ENCODE measurements at places on chromosomes 3 and 15. TPM values are rescaled to one million over a fixed set of nuclear protein-coding genes. Genes with fewer than 3 reads are reported as not detected.

SLC28A1 gene
- not detected for total RNA-seq

CNTN6 gene
- total RNA-seq = not detected

UPK1B gene
- 0.56 TPM for total RNA-seq

QARS1 gene
- 292 TPM for total RNA-seq

KBTBD13 gene
- not detected for total RNA-seq

OIP5 gene
- 9.2 TPM for total RNA-seq

TEX55 gene
- not detected for total RNA-seq

HRG gene
- not detected for total RNA-seq

P2RY1 gene
- 0.11 TPM for total RNA-seq

ANO10 gene
- 10.6 TPM for total RNA-seq

SCAP gene
- total RNA-seq = 44.0 TPM

GP5 gene
- 1.4 TPM for total RNA-seq

OCA2 gene
- total RNA-seq = not detected

DNA sequence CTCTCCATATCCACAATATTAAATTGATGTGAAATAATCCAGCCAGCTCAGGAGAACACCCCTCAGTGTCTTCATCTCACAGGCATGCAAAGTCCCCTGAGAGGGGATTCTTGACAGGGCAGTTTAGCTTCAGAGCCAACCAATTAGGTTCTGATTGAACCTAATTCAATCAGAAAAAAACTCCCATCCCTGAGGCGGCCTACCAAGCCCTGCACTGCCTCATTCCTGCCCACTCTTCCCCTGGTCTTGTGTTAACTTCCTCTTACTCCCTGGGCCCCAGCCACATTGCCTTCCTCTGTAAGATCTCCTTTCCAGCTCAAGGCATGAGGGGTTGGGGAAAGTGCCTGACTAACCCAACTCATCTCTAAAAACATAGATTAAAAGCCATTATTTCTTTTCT is 46.1 kb downstream of the FRMD4B start:
- no peak for ATAC-seq

DNA sequence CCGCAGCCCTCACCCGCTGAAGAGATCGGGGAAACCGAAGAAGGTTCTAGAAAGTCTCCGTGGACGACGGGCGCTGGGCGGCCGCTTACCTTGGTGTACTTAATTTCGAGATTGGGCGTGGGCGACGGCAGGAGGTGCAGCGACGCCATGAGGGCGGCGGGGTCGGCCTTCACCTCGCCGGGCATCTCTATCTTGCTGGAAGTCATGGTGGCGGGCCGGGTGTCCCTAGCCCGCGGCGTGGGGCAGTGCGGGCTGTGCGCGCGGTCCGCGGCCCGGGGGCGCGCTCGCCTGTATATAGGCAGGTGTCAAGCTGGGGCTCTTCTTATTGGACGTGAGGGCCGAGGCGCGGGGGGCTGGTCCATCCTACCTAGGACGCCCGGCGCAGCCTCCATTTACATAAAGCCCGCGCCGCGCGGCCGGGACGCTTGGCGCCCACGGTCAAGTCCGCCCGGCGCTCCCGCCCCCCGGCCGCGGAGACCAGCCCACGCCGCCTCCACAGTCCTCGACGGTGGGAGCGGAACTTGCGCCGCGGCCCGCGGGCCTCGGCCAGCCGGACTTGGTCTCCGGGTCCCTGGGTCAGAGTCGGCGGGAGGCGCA is at the start of gene ALDH1A2:
Gene ALDH1A2 (minus strand): TSS at position 267 of the 597 bp plus-strand sequence. CDS start 61 bp downstream, at position 206.
- ATAC-seq = no peak

DNA sequence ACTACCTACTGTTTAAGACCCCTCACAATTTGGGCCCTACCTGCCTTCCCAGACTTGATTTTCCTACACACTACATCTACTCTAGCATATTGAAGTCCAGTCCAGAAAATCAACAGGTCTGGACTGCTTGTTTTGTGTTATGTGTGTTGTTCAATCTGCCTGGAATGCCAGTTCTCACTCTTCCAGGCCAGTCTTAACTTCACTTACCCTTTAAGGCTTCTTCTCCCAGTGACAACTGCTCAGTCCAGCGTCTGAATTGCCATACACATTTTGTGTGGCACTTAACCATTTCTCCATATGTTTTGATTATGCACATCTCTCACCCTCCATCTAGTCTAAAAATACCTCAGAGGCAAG is 1.1 kb downstream of the TICRR start:
- no peak for ATAC-seq

DNA sequence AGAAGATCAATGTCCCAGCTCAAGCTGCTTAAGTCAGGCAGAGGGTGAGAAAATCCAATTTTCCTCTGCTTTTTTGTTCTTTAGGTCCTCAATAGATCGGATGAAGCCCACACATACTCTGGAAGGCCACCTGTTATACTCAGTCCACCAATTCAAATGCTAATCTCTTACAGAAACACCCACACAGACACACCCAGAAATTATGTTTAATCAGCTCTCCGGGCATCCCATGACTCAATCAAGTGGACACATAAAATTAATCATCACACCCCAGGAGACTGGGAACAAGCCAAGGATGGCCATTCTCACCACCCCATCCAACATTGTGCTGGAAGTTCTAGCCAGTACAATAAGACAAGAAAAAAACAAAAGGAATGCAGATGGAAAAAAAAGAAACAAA is 67.8 kb upstream of the SLC24A5 start:
- ATAC-seq = no peak

DNA sequence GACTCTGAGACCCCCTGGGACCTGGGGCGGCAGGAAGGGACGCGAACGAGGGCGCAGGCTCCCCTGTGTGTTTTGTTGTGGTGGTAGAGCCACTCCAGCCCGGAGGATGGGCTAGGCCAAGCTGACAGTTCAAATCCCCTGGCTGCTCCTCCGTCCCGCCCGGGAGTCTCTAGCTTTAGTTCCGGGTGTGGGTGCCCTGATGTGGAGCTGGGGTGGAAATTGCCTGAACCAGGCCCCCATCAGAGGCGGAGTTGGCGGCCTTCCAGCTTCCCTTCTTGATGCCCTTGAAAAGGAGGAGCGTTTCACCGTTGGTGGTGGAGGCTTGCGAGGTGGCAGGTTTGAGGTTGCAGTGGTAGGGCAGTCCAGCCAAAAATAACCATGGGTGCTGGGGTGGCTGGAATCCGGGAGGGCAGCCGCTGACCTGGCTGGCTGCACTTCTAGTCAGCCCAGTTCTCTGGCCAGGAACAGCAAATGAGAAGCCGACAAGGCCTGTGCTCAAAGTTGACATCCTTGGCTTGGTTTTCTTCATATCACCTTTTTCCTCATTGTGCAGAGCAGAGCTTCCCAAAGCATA is 817 bp downstream of the CLK3 start:
- ATAC-seq = no peak

GRCh38 chr15:83890587-83890986 is 236.7 kb downstream of the ADAMTSL3 start:
- no peak for ATAC-seq

DNA sequence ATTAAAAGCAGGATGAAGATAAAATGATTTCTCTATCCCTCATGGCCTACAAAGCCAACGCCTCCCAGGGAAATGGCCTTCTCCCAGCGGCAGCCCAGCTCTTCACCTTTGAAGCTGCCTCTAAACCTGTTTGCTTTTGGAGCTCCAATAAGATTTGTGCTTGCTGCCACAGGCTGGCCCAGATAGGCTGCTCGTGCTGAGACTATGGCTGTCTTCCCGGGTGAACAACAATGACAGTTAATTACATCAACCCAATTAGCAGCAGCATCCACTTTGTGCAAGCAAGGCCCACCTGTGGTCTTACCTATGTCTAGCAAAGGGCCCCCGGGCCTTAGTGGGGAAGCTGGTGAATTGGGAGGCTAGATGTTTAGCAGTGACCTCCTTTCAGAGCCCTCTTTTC is 179.6 kb downstream of the P3H2 start:
- no peak for ATAC-seq

DNA sequence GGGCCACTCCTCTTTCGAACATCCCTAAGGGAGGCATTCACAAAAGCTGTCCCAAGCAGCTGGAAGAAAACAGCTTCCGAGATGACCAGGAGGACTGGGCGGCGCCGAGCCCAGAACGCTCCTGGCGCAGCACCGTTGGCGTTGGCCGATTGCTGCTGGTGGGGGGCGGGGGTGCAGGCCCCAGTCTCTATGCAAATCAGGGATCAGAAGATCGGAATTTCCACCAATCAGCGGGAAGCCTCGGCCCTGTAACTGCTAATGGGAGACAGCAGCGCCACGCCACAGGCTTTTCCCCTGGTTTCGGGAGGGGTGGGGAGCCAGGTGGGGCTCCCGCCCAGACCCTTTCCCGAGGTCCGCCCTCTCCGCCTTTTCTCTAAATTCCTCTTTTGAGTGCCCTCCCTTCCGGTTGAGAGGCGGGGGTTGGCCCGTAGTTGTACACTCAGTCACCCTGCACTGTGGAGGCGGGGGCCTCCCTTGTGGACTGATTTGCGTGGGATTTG is 27.0 kb downstream of the HMCES start:
- ATAC-seq = peak; percentile 69

DNA sequence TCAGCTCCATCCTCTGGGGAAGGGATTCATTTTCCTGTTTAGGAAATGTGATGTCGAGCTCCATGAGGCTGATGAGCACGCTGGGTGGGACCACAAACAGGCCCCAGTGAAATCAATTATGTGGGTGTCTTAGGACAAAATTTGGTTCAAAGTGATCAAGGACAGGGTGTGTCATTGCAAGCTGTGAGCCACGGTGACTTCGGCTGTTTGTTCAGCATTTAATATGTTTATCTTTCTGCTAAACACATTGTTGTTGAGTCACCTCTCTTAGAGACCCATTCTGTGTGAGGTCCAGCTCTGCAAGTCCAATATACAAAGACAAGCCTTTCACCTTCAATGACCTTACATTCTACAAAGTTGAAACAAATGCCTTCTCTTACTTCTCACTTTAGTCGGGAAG is 41.3 kb downstream of the SSR3 start:
- ATAC-seq = no peak

- peak; percentile 28 for ATAC-seq
Observed at GRCh38 chr3:48662753-48663488, at the start of gene CELSR3. Gene CELSR3, minus strand, starts transcription at chr3:48662886. Its CDS starts 252 bp downstream, at chr3:48662634.

DNA sequence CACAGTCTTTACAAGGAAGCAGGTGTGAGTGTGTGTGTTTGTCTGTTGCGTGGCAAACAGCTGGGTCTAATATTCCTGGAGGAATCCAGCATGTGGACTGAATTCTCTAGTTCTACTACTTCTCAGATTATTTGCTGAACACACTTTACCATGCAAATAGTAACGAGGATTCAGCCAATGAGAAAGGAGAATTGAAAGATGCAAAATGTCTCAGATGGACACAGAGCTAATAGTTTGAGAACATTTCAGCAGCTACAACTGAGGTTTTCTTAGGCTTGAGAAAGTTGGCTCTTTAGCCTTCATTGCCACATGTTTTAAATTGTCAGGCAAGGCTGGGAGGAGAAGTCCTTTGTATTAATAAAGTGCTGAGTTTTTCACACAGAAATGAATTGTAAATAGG is 568.0 kb upstream of the MDFIC2 start:
- no peak for ATAC-seq

DNA sequence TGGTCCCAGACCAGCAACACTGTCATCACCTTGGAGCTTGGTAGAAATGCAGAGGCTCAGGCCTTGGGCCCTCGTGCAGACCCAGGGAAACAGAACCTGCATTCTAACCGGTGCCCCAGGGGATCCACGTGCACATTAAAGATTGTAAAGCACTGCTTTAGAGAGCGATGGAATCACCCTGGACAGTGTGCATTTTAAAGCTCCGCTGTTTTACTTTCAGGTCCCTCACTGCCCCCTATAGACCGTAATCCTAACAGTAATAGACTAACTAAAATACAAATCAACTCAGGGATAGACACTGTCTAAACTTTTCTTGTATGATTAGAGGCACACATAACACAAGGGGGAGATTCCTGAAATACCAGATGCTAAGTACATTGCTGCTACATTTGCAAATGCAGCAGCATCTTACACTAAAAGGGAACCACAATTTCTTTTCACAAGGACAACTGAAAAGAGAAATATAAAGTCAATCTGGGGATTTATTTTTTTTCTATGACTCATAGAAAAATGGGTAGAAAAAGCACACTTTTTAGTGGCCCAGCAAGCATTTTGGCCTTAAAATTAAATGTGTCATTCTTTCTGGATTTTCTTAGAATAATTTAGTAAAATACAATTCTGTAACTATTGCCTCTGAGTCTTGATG is 10.5 kb upstream of the SH3GL3 start:
- ATAC-seq = no peak

DNA sequence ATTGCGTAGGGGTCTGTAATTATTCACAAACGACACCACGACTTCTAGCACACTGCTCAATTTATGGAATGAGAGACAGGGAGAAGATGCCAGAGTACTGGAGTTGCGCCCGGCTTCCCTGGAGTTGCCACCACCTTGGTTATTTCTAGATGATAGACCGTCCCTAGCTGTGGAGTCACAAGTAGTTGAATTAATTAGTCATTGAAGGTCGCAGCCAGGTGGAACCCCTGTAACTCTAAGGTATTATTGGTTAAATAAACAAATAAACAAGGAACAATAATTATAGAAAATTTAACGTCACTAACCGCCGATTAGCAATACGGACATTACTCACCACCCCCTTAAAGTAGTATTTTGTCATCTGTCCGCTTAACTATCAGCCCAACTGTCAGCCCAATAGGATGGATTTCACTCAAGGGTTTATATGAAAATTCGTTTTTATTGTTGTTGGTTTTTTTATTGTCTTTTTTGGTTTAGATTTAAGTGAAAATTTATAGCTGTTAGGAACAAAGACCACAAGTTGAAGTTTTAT is 911 bp upstream of the AZI2 start:
- peak; percentile 1 for ATAC-seq

- no peak for ATAC-seq
Observed at GRCh38 chr3:43054754-43055153, 51.1 kb downstream of the POMGNT2 start.

DNA sequence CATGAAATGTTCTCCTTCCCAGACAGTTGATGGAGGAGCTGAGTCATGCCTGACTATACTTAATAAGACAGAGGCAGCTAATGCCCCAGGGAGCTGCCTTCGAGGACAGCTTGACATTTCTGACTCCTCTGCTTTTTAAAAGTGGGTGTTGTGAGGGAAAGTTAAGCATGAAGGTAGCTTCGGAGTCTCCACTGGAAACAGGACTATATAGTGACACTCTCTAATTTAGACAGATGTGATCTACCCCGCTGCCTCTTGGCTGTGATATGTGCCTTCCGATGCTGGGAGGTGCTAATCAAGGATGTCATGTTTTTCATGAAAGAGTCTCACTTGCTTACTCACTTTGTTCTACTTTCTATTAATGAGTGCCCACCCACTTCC is 72.7 kb downstream of the IL1RAP start:
- ATAC-seq = peak; percentile 76

GRCh38 chr15:66215811-66216210 is 37.7 kb downstream of the MEGF11 start:
- no peak for ATAC-seq

DNA sequence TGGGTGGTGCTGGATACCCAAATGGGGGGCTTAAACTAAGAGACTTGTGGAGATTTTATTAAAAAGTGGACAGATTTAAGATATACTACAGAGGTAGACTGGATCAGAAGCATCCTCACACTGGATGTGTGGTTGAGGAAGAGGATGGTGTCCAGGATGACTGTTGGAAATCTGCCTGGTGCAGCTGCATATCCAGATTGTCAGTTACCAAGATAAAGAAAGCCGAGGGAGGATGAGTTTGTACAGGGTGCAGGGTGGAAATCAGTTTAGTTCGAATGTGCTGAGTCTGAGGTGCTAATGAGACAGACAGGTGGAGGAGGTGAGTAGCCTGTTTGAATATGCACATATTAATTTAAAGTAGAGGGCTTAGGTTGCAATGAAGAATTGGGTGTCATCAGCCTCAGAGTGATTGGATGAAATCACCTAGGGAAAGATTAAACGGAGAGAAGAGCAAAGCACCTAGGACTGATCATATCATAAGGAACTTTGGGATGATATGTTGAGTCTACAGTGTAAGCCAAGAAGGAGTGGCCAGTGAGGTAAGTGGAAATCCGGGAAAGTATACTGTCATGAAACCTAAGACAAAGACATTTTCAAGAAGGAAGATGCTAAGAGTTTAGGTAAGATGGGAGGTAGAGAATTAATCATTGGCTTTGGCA is 74.1 kb upstream of the GOLGA8B start:
- ATAC-seq = no peak

All from activated T-helper 17 cell treated with anti-CD3 and anti-CD28 coated beads, Interleukin-2, amount 50 U/mL, for 72 hours (primary cell).